ENCODE measurements at places on chromosomes 11 and 22. TPM values are rescaled to one million over a fixed set of nuclear protein-coding genes. Genes with fewer than 3 reads are reported as not detected.
A peak's percentile ranks its signal among the peaks of the same experiment; 100 is the strongest.

GRCh38 chr11:110376711-110377324 lies 52.9 kb upstream of the FDX1 start:
- no peaks in the 10 kb centered on the region for H3K36me3 ChIP-seq
- H3K4me3 ChIP-seq, result peak overlapping the region; percentile 65
- peak; percentile 91 for DNase-seq
- H3K4me1 ChIP-seq, result peaks cover 21% of the 10 kb centered on the region
- H3K27ac ChIP-seq, result 0 out of 2 replicates have a peak overlapping the region, but pooled peaks have one; percentile 9

DNA sequence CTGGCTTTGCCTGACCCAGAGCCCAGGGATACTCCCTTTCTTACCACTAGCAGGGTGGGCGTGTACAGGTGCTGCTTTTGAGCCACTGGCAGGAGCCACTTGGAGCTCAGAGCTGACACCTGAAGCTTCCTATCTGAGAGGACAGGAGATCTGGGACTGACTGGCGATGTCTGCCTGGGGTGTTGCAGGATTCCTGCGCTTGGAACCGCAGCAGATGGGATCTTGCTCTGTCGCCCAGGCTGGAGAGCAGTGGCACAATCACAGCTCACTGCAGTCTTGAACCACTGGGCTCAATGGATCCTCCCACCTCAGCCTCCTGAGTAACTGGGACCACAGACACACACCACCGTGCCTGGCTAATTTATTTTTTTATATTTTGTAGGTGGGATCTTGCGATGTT lies 17.7 kb downstream of the GP1BB start:
- DNase-seq, result no peak
- H3K4me1 ChIP-seq, result no peaks in the 10 kb centered on the region
- H3K36me3 ChIP-seq, result no peaks in the 10 kb centered on the region
- H3K27me3 ChIP-seq, result no peaks in the 10 kb centered on the region

DNA sequence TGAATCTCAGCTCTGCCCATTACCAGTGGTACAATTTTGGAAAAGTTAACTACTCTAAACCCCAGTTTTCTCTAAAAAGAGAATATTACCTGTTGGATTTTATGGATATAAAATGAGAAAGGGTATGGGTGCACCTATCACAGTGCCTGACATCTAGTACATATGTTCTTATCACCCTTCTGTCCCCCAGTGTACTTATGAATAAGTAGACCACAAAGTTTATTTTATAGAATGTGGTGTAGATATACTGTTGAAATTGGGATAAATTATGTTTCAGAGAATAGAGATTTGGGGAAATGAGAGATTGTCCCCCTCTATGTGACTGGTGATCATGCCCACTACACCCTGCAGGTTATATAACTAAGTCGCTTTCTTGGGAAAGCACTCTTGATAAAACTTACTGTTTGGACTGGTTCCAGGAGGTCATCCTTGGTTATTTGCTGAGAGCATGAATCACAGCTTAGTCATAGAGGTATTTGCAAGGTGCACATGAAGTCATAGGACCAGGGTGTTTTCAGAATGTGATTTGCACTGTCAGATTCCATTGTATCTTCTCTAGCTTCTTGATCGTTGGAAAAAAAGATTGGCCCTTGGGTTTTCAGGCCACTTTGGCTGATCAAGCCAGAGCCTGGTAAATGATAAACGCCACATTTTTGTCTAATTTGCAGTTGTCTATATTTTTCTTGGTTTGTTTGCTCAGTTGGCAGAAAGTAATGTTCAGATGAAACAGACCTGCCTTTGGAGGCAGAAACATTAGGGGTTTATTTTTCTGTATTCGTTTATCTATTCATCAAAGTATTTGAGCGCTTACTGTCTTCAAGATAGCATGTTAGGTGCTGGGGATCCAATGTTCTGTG lies 21.3 kb downstream of the STX3 start:
- peaks cover 12% of the 10 kb centered on the region for H3K36me3 ChIP-seq
- H3K27ac ChIP-seq, result peak overlapping the region; percentile 39
- H3K4me3 ChIP-seq, result peak overlapping the region; percentile 22
- peaks cover 32% of the 10 kb centered on the region for H3K4me1 ChIP-seq
- DNase-seq, result peak; percentile 99

- H3K27ac ChIP-seq, result peak overlapping the region; percentile 91
- DNase-seq, result peak; percentile 97
- peaks cover 52% of the 10 kb centered on the region for H3K4me1 ChIP-seq
Measured at GRCh38 chr11:34680918-34681586, 60.2 kb downstream of the EHF start.

GRCh38 chr11:69463181-69463994 lies 18.1 kb upstream of the LINC01488 start:
- no peak overlapping the region for H3K27ac ChIP-seq
- no peaks in the 10 kb centered on the region for H3K27me3 ChIP-seq
- peaks cover 9% of the 10 kb centered on the region for H3K4me1 ChIP-seq
- DNase-seq, result no peak
- no peak overlapping the region for H3K4me3 ChIP-seq

- DNase-seq, result peak; percentile 86
- H3K4me3 ChIP-seq, result peak within 1 kb of the TSS; percentile 63
- peaks cover 81% of the 10 kb centered on the region for H3K27me3 ChIP-seq
Measured at GRCh38 chr11:129375751-129376657, at the start of gene BARX2. BARX2 (plus strand) TSS chr11:129375848; CDS start chr11:129376036, 188 bp downstream.

DNA sequence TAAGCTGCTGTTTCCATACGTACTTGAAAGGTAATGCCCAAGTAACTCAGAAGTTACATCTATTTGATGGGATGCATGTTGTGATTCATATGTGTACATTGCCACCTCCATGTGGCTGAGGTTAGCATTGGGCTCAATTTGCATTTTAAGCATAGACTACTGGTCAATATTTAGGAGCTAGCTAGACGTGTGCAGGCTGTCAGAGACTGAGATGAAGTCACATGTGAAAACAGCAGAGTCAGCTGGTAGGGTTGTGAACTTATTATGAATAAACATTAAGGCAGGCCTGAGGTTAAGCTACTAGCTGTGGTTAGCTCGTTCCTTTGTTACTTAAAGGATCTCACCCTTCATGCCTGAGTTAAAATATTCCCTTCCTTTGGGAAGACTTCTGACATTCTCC lies 114.5 kb upstream of the MTNR1B start:
- H3K4me1 ChIP-seq, result no peaks in the 10 kb centered on the region
- no peak for DNase-seq
- no peaks in the 10 kb centered on the region for H3K36me3 ChIP-seq
- H3K4me3 ChIP-seq, result no peak overlapping the region
- H3K27me3 ChIP-seq, result peaks cover 17% of the 10 kb centered on the region
- no peak overlapping the region for H3K27ac ChIP-seq

DNA sequence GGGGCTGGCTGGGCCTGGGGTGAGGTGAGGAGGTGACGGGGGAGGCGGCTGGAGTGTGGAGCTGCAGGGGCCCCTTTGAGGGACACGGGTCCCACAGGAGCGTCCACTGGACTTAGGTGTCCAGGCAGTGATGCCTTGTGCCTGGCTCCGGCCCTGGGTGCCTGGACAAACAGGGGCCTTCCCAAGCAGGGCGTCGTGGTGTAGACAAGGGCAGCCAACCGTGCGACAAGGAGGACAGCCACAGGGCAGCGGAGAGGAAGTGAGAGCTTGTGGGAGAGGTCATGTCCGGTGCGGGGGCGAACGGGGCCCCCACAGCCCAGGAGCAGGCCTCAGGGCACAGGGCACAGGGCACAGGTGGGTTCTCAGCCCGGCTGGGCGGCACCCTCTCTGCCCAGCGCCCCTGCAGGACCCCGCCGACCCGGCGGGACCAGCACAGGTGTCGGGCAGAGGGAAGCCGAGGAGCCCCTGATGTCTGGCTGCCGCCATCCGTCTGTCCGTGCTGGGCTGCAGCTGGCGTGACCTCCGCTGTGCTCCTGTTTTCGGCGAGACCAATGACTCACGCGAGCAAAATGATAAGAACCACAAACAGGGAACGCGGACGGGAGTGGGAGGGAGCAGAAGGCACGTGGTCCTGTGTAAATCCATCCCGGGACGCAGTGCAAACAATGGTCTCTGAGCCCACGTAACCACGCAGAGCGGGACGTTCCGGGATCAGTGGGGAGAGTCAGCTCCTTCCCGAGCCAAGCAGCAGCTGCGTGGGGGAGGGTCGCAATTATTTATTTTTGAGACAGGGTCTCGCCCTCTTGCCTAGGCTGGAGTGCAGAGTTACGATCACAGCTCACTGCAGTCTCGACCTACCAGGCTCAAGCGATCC lies 49.1 kb upstream of the A4GALT start:
- no peak overlapping the region for H3K4me3 ChIP-seq
- H3K36me3 ChIP-seq, result no peaks in the 10 kb centered on the region
- H3K27ac ChIP-seq, result no peak overlapping the region
- H3K27me3 ChIP-seq, result no peaks in the 10 kb centered on the region
- no peaks in the 10 kb centered on the region for H3K4me1 ChIP-seq

GRCh38 chr11:65448418-65449105 lies 26.0 kb downstream of the NEAT1 start:
- H3K27ac ChIP-seq, result no peak overlapping the region
- no peaks in the 10 kb centered on the region for H3K36me3 ChIP-seq

- H3K36me3 ChIP-seq, result no peaks in the 10 kb centered on the region
- no peaks in the 10 kb centered on the region for H3K4me1 ChIP-seq
- no peak overlapping the region for H3K4me3 ChIP-seq
- no peak overlapping the region for H3K27ac ChIP-seq
Measured at GRCh38 chr22:19871845-19872778, 17.4 kb upstream of the GNB1L start.

DNA sequence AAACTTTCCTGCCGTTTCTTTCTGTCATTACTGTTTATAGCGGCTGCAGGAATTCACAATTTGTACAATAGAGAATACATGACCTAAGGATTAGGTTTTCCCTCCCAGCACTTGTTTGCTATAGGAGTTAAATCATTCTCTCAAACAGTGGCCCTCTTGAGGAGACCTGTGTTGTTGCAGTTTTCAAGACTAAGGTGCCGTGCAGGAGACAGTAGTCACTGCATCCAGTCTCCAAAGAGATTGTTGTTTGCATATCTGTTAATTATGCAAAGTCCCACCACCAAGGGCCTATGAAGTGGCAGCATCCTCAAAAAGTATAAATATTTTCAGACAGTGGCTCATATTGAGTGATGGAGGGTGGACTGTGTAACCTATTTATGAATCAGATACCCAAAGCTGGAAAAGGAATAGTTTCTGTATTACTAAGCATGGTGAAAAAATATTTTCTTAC lies 2.3 kb downstream of the PRSS23 start:
- peak overlapping the region; percentile 66 for H3K27ac ChIP-seq
- H3K27me3 ChIP-seq, result no peaks in the 10 kb centered on the region
- peaks cover 5% of the 10 kb centered on the region for H3K36me3 ChIP-seq
- peaks cover 50% of the 10 kb centered on the region for H3K4me1 ChIP-seq

DNA sequence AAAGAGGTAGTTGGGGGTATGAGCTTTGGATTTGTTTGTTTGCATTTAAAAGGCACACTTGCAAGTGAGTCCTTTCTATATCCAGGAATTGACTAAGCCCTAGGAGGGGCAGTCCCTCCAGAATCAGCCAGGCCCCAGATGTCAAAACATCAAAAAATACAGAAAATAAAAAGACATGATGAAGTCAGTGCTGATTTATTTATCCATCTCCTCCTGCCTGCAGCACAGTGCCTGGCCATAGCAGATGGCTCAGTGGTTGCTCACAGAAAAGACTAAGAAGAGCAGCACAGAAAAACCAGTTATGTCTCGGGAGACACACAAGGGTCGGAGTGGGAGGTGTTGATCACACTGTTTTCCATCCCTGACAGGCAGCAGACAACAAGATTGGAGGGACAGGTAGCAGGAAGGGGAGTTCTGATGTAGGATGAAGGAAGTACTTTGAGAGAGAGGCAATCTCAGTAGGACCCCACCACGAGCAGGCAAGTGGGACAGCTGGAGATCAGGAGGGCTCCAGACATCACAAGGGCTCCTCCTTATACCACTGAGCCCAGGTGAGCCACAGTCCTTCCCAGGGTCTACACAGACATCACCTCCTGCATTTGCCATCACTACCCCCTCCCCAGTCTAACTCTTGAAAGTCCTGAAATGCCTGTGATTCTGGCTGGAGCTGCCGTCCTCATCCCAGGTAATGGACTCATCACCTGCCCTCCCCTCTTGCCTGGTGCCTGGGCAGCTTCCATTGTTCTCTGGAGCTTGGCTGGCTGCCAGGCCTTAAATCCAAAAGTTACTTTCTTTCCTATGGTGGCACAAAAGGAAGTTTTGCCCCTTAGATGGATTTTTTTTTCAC lies 32.3 kb downstream of the TMPRSS5 start:
- H3K4me1 ChIP-seq, result peaks cover 28% of the 10 kb centered on the region
- no peaks in the 10 kb centered on the region for H3K36me3 ChIP-seq
- no peak for DNase-seq
- H3K4me3 ChIP-seq, result no peak overlapping the region
- no peak overlapping the region for H3K27ac ChIP-seq
- H3K27me3 ChIP-seq, result no peaks in the 10 kb centered on the region

DNA sequence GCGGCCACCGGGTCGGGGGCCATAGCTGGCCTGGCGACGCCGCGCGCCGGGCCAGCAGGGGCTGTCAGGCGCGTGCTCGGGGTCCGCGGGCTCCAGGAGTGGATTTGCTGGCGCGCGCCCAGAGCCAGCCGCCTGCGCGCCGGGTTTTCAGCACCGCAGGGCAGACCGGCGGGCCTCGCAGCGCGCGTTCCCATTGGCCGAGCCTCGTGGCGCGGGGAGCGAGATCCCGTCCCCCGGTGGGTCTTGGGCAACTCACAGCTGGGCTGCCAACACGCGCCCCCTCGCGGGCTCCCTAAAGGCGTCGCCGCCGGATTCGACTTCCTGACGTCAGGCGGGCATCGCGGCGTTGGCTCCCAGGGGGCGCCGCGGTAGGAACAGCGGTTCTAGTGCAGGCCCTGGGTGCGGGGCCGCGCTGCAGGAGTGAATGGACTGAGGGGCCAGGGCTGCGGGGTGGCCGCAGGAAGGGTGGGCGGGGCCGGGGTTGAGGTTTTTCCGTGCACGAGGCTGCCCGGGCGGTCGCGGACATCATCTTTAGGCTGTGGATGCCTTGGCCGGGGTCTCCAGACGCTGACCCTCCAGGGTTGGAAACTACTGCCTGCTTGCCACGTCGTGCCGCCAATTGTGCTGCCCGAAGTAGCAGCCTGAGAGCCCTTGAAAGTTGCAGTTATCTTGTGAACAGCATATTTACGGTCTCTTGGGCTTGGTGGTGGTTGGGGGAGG lies at the start of gene FADS1:
Gene FADS1, minus strand, starts transcription at position 268 of the 720 bp plus-strand sequence. Its CDS starts 74 bp downstream, at position 194.
- peak; percentile 97 for DNase-seq
- peak within 1 kb of the TSS; percentile 86 for H3K27ac ChIP-seq
- H3K4me1 ChIP-seq, result peaks cover 46% of the 10 kb centered on the region
- peak within 1 kb of the TSS; percentile 78 for H3K4me3 ChIP-seq
- peaks cover 12% of the 10 kb centered on the region for H3K36me3 ChIP-seq

- DNase-seq, result no peak
- H3K27ac ChIP-seq, result peak overlapping the region; percentile 4
- no peaks in the 10 kb centered on the region for H3K27me3 ChIP-seq
- H3K4me3 ChIP-seq, result no peak overlapping the region
- H3K4me1 ChIP-seq, result peaks cover 52% of the 10 kb centered on the region
Measured at GRCh38 chr11:35146711-35147110, 7.7 kb downstream of the CD44 start.

GRCh38 chr11:34284156-34284555 lies 73.7 kb downstream of the ABTB2 start:
- no peak for DNase-seq
- H3K36me3 ChIP-seq, result no peaks in the 10 kb centered on the region
- H3K4me1 ChIP-seq, result no peaks in the 10 kb centered on the region
- H3K27ac ChIP-seq, result no peak overlapping the region
- no peak overlapping the region for H3K4me3 ChIP-seq

- DNase-seq, result peak; percentile 95
- H3K27ac ChIP-seq, result peak overlapping the region; percentile 94
- H3K4me3 ChIP-seq, result peak overlapping the region; percentile 63
- H3K4me1 ChIP-seq, result peaks cover 41% of the 10 kb centered on the region
- H3K36me3 ChIP-seq, result no peaks in the 10 kb centered on the region
Measured at GRCh38 chr11:28701760-28702449, 593.7 kb downstream of the METTL15 start.

The RIMBP3C gene
- 0.29 TPM for total RNA-seq

The OR6X1 gene
- not detected for total RNA-seq

The TNKS1BP1 gene
- total RNA-seq, result 143 TPM

The OR51I1 gene
- not detected for total RNA-seq

The FAM111B gene
- total RNA-seq, result 26.7 TPM

The RNF169 gene
- 20.8 TPM for total RNA-seq

The GRK3 gene
- under 0.01 TPM for total RNA-seq

The BTBD18 gene
- not detected for total RNA-seq

All from PC-3 (cell line).